ENCODE measurements at places on chromosomes 6 and 20.

- DNase-seq = no peak
Measured at GRCh38 chr6:168939796-168940195, 313.9 kb downstream of the THBS2 start.

DNA sequence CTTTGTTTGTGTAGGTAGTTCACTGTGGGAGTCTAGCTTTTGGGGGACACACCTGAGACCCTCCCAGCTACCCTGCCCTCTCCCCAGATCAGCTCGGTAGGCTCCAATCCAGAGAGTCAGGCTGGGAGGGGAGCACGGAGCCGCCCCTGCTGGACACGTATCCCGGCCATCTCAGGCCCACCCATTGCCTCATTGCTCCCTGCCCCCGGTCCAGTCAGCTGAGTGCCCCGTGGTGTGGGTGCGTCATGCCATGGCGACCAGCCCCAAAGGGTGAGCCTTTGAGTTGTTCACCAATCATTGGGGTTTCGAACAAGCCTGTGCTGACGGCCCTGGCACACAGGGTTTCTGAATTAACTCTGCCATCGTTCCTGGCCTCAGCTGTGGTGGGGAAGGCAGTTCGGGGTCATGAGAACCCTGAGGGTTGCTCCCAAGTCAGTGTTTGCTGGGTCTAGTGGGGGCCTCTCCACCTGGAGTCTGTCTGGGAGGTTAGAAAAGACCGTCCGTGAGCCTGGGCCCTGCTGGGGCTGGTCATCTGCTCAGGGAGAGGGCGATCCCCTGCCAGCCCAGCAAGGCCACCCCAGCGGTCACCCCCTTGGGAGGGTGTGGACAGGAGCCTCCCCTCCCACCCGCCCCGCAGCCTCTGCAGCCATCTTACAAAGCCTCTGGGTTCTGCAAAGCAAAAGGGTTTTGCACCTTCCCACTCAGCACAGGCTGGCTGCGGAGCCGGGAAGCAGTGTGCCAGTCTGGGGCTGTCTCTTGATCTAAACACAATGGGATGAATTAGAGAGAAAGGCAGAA, 34.5 kb downstream of the NTSR1 start:
- DNase-seq = no peak

- no peak for DNase-seq
Measured at GRCh38 chr6:106381223-106381622, 20.7 kb downstream of the CRYBG1 start.

DNA sequence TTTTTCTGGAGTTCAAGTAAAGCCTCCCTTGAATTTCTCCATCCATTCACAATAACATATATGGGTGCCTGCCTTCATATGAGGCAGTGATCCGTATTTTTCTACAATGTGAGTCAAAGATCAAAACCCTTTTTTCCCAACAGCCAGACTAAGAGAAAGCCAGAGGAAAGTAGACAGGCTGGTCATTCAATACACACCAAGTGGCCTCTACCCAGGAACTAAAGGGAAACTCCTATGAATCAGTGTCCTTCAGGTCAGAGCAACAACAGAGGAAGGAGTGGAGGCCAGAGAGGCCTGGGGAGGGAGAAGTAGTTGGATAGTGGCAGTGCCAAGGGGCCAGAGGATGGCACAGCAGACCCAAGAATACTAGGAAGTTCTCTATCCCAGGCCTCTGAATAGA, 23.8 kb downstream of the SIM1 start:
- DNase-seq = no peak

DNA sequence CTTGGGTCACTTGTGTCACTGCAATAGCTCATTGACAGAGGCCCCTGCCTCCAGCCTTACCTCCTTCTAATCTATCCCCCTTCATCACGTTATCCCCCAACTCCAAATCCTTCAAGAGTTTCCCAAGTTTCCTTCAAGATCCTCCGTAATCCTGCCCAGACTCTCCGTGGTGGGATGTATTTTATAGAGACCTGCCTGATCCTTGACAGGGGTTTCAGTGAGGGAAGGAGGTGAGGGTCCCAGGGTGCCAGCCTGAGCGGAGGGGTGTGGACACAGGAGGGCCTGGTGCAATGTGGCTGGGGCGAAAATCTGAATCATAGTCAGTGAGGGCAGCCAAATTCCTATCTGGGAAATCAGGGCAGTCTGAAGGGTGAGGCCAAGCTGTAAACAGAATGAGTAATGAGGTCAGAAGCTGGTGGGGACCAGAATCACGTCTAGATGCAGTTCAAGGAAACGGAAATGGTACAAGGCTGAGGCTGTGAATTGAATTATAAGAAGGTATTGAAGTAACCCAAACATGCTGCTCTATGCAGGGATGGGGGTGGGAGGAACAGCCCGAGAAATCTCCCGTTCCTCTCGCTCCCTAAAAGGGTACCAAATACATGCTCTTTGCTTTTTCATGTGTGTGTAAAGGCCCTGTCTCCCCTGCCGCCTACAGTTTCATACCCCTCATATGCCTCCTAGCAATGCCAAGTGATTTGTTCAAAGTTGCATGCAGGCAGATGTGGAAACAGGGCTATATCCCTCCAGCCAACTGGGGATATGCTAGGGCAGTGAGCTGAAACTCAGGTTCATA, 35.4 kb upstream of the PIM1 start:
- no peak for DNase-seq

- DNase-seq = no peak
Measured at GRCh38 chr6:109867009-109867969, 110.8 kb upstream of the GPR6 start.

- DNase-seq = no peak
Measured at GRCh38 chr6:3644739-3645012, 106.8 kb downstream of the PXDC1 start.

GRCh38 chr6:135496800-135497411, 634 bp downstream of the AHI1 start:
- DNase-seq = no peak

GRCh38 chr20:63624486-63624885, 2.4 kb downstream of the GMEB2 start:
- DNase-seq = no peak

DNA sequence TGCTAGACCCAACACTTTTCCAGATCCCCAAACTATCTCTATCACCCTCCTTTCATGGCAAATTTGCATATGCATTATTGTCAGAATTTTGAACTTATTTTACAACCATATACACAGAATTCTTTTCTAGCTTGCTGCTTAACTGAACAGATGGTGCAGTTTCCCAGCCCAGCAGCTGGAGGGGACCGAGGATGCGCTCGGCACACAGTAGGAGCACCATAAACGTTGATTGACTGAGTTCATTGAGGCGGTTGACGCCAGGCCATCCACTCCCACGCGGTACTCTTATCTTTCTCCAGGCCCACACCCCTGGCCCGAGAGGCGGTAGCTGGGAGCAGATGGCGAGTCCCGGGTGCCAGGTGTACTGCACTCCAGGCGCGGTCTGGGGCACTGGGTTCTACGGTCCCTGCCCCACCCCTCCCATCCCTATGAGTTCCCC, 6.8 kb upstream of the SOX4 start:
- DNase-seq = no peak

DNA sequence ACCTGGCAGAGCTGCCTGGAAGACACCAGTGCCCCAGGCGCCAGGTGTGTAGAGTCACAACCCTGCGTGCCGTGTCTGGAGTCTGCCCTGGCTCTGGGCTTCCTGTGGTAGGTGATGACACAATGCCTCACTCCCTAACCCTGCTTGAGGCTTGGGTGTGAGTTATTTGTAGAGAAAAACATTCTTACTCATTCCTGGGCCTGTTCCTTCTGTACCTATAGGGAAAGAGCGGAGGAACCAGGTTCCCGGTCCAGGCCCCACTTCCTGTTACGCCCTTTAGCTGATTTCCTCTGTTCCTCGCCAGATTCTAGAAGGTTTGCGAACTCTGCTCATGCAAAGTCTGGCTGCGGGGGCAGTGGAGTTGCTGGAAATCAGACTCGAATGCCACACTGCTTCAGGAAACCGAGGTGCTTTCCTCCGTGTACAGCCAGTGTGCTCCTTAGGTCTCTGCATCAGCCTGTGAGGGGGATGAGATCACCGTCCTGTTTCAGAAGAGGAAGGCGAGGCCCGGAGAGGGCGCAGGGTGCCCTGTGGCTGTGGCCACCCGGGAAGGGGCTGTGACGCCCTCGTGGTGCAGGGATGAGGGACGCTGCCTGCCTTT, 67.1 kb upstream of the DUSP22 start:
- peak; percentile 71 for DNase-seq

GRCh38 chr6:116439522-116440051, 21.6 kb upstream of the CALHM6 start:
- no peak for DNase-seq

DNA sequence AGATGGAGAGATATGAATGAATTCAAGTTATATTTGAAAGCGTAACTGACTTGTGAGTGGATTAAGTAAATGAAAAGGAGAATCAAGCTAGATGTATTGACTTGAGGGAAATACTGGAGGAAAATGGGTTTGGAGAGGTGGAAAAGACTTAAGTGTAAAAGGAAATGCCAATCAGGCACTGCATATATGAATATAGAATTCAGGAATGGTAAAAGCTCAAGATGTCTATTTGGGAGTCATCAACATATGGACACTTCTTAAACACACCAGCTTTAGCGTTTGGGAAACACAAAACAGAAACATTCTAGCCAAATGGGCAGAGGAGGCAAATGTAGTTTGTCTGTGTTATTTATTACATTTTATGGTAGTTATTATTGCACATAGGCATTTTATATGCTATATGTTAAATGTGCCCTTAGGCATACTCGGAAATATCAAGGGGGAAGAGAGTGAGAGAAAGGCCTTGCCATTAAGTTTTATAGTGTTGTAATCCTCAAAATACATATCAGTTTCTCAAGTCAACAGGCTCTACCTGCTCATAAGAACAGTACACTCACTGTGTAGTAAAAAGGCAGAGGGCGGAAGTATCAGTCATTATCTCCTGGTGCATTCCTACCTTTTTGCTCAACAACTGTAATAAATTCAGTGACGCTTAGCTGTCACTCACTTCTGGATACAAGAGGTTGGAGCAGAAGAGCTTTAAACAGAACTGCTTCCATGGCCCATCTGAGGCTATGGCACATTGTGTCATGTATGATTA, 33.7 kb upstream of the ME1 start:
- no peak for DNase-seq

- DNase-seq = no peak
Measured at GRCh38 chr6:169833258-169833794, 81.9 kb downstream of the ERMARD start.

- DNase-seq = no peak
Measured at GRCh38 chr6:5107341-5107740, 22.2 kb downstream of the PPP1R3G start.

DNA sequence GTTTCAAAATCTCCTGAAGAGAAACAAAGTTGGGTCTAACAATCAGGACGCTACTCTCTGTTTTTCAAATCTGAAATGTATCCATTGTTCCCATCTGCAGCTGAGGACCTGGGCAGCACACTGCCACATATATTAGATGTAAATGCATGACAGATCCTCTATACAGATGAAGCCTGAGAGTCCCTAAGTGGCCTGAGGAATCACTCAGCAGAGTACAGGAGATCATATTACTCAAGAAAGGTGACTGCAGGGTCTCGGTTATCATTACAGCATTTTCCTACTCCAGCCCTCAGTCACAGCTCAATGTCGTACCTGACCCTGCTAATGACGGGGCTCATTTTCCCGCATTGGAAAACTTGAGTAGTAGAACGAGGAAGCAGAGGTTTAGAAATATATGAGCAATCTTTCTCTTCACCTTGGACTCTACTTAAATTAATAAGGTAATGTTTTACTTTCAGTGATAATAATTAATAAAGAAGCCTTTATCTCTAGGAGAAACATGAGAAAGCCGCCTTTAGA, 256.2 kb upstream of the IRAK1BP1 start:
- no peak for DNase-seq

GRCh38 chr6:117448732-117449485, 23.2 kb upstream of the ROS1 start:
- no peak for DNase-seq

GRCh38 chr20:4844751-4845465, 123.2 kb downstream of the PRND start:
- no peak for DNase-seq

GRCh38 chr6:79385893-79386292, 151.3 kb downstream of the LCA5 start:
- no peak for DNase-seq

DNA sequence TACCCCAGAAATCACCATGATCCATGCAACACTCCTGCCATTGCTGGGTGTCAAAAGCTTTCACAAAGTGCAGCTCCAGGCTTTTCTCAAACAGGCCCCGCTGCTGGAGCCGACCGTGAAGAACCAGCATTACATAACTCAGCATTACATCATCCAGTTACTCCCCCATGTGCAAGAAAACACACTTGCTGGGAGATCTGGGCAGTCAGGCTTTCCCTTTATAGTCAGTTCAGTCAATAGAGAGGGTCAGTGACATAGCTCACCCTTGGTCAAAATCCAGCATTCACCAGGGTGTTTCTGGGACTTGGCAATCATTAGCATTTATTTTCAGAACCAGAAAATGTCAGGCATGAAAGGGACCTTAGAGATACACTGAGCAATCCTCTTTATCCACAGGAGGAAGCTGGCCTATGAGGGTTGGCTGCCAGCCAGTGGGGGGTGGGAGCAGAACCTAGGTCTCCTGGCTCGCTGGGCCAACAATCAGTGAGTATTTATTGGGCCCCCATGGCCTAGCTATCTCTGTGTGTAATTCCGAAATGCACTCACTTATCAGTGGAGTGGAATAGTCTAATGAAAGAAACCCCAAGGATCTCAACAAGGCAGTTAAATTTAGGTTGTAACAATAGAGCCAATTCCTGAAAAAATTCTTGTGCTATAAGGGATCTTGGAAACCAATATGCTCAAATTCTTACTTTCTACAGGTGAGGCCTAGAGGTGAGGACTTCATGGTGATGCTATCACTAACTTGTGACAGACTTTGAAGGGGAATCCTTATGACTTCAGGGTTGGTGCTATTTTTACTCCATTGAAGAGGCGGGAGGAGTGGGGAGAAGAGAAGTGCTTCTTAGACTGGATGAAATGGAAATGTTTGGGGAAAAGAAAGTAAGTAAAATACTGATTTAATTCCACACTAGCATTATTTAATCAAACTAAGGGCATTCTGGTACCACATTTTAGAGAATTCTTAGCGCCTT, 54.6 kb downstream of the LYRM4 start:
- DNase-seq = no peak

DNA sequence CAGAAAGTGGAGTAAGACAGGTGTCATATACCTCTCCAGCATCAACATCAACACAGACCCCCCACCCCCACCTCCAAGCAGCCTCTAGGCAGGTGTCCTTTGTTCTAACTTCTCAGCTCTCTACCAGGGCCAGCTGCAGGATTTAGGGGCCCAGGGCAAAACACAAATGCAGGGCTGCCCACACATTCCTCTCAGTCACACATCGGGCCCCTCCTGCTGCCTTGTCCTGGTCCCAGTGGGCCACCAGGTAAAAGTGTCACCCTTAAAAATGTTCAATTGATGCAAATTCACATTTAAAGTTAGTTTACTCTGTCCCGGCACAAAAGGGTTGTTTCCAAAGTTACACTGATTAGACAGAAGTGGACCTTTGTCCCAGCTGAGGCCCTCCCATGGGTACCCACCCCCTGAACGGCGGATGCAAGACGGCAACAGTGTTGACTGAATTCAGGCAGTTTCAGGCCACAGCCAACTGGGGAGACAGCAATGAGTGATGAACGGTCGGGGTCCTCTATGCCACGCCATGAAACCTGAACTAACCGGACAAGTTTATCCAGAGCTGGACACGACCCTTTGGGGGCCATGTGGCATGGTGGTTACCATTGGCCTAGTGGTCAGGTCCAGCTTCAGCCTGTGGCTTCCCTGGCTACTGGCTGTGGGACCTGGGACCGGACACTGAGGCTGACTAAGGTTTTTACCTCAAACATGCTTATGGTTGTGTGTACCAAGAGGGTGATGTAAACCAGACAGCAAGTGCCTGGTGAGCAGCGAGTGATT, 52.2 kb upstream of the UNC93A start:
- DNase-seq = no peak
